ENCODE measurements at places on chromosomes 2 and 18. TPM values are rescaled to one million over a fixed set of nuclear protein-coding genes. Genes with fewer than 3 reads are reported as not detected.

- H3K27me3 ChIP-seq, result no peaks in the 10 kb centered on the region
- no peaks in the 10 kb centered on the region for H3K4me1 ChIP-seq
- H3K36me3 ChIP-seq, result no peaks in the 10 kb centered on the region
These were observed 308.7 kb downstream of the LPIN1 start for GRCh38 chr2:12054956-12055618.

DNA sequence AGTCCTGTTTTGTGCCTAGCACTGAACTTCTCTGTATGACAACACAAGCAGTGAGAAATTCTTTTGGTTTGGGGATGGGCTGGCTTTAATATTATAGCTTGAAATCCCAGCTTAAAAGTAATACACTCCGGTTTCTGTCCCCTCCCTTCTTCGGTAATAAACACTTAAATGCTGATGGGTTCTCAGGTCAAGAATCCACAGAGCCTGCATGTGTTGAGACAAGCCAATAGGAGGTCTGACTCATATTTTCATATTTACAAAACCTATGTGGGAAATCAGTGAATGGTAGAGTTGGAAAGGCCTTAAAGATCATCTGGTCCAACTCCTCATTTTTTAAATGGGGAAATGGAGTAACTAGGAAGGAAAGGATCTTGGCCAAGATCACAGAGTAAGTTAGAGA lies 47.5 kb downstream of the VSNL1 start:
- H3K27me3 ChIP-seq, result no peaks in the 10 kb centered on the region
- H3K4me3 ChIP-seq, result no peak overlapping the region
- DNase-seq, result no peak
- no peaks in the 10 kb centered on the region for H3K4me1 ChIP-seq
- H3K36me3 ChIP-seq, result no peaks in the 10 kb centered on the region

DNA sequence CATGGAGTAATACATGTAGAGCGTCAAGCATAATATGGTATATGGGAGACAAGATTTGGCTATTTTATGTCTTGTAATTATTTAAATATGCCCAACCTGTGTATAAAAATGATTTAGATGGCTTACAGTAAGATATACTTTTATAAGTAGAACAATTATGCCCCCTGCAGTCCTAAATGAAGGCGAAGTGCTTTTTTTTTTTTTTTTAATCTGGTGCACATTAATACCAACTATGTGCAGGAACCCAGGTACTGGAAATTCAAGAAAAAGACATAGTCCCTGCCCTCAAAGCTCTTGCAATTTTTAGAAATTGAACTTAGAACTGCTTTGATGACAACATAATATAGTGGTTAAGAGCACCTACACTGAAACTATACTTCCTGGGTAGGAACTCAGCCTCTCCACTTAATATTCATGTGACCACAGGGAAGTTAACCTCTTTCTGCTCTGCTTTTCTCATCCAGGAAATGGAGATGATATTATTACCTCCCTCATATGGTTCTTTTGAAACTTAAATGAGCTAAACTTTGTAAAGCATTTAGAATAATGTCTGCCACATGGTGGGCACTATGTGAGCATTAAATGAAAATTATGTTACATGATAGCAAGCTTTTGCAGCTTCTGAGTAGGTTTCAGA lies 38.1 kb downstream of the AFTPH start:
- H3K4me3 ChIP-seq, result no peak overlapping the region
- no peak overlapping the region for H3K27ac ChIP-seq
- no peaks in the 10 kb centered on the region for H3K4me1 ChIP-seq
- no peaks in the 10 kb centered on the region for H3K27me3 ChIP-seq

DNA sequence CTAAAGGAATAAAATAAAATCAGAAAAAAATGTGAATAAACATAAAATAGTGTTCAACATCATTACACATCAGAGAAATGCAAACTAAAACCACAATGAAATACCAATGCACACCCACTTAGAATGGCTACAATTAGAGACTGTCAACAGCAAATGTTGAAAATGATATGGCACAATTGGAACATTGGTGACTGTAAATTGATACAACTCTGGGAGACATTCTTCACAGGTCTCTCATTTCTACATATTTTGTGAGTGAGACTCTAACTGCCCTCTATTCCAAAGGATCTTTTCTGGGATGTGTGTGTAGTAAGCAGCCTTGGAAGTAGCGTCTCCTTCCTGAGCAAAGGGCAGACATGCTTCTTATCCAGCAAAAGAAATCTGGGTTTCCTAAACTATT lies 323.0 kb downstream of the FBXO15 start:
- no peak overlapping the region for H3K4me3 ChIP-seq
- H3K36me3 ChIP-seq, result no peaks in the 10 kb centered on the region
- DNase-seq, result no peak
- no peaks in the 10 kb centered on the region for H3K4me1 ChIP-seq

GRCh38 chr2:239806276-239806675 lies 218.9 kb downstream of the NDUFA10 start:
- H3K4me3 ChIP-seq, result no peak overlapping the region
- no peaks in the 10 kb centered on the region for H3K36me3 ChIP-seq
- H3K4me1 ChIP-seq, result no peaks in the 10 kb centered on the region
- no peak for DNase-seq

DNA sequence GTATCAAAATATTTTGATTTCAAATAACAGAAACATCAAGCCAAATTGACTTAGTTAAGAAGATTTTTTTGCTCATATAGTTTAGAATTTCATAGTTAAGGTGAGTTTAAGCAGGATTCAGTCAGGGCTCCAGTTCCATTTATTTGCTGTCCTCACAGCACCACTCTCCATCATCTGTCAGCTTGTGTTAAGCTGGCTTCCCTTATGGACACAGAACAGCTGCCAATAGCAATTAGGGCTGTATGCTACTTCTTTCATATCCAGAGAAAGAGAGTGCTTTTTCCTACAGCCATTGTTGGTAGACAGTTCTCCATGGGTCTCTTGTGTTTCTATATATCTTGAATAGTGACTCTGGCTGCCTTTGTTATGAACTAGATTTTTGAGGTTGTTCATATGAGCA lies 95.4 kb upstream of the CYP20A1 start:
- H3K36me3 ChIP-seq, result peaks cover 3% of the 10 kb centered on the region
- H3K27ac ChIP-seq, result no peak overlapping the region
- H3K27me3 ChIP-seq, result no peaks in the 10 kb centered on the region
- H3K4me3 ChIP-seq, result no peak overlapping the region
- DNase-seq, result no peak

- no peak overlapping the region for H3K27ac ChIP-seq
- no peak for DNase-seq
- no peak overlapping the region for H3K4me3 ChIP-seq
- no peaks in the 10 kb centered on the region for H3K4me1 ChIP-seq
- H3K36me3 ChIP-seq, result no peaks in the 10 kb centered on the region
- H3K27me3 ChIP-seq, result no peaks in the 10 kb centered on the region
These were observed 71.2 kb upstream of the CREB1 start for GRCh38 chr2:207458582-207458981.

GRCh38 chr2:24730481-24730880 lies 62.7 kb downstream of the PTRHD1 start:
- H3K27me3 ChIP-seq, result no peaks in the 10 kb centered on the region
- no peaks in the 10 kb centered on the region for H3K36me3 ChIP-seq
- peak; percentile 34 for DNase-seq
- H3K4me3 ChIP-seq, result no peak overlapping the region
- peak overlapping the region; percentile 7 for H3K27ac ChIP-seq

Gene PCBP1
- 360 TPM for total RNA-seq

DNA sequence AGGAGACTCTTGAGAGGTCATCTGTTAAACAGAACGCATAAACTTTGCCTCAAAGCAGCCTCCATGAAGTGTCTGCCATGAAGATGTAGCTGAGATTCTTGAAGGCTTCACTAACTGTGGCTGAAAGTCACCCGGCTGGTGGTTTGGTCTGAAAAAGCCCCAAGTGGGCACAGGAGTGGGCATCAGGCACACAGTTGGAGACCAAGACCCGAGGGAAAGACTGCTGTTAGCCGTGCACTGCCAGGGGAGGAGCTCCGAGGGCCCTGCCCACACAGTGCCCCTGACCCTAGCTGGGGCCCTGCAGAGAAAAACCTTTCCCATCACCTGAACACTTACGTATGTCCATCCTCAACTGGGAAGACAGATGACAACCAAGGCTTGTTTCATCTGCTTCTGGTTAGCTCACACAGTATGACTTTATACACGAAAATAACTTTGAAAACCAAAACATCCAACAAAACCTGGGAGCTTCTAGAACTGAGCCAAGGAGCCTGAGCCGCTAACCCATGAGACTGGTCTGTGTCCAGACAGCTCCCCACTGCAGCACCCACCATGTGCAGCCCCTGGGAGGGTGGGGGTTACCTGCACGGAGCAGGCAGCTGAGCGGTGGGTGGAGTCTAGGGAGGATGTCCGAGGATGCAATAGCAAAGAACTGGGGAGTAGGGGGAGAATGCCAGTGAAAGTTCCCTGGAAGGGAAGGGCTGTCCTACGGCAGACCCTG lies 15.4 kb downstream of the HJURP start:
- no peaks in the 10 kb centered on the region for H3K27me3 ChIP-seq
- DNase-seq, result no peak
- no peaks in the 10 kb centered on the region for H3K4me1 ChIP-seq
- H3K4me3 ChIP-seq, result no peak overlapping the region
- H3K36me3 ChIP-seq, result peaks cover 4% of the 10 kb centered on the region

DNA sequence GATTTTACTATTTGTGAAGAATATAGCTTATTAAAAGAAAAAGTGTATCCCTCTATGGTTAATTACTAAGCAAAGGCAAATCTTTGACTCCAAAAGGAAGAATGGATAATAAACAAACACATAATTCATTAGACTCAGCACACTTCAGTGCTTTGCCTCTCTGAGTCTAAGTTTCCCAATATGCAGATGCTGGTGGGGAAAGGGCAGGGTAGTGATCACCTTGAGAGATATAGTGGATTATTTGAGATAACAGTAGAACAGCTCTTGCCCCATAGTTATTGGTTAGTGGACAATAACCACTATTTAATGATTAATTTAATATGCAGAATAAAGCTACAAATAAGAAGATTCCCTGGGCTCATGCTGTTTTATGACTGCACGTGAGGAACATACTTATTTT lies 98.2 kb upstream of the SLC8A1 start:
- no peak for DNase-seq
- H3K27me3 ChIP-seq, result no peaks in the 10 kb centered on the region
- H3K36me3 ChIP-seq, result no peaks in the 10 kb centered on the region
- no peak overlapping the region for H3K27ac ChIP-seq
- H3K4me1 ChIP-seq, result no peaks in the 10 kb centered on the region

GRCh38 chr18:13377496-13377895 lies 158.9 kb downstream of the LDLRAD4 start:
- no peaks in the 10 kb centered on the region for H3K27me3 ChIP-seq
- H3K27ac ChIP-seq, result no peak overlapping the region
- H3K4me3 ChIP-seq, result no peak overlapping the region
- H3K36me3 ChIP-seq, result no peaks in the 10 kb centered on the region
- DNase-seq, result no peak

GRCh38 chr2:227191367-227191766 lies 26.9 kb downstream of the COL4A3 start:
- no peak for DNase-seq
- H3K36me3 ChIP-seq, result no peaks in the 10 kb centered on the region
- H3K4me1 ChIP-seq, result no peaks in the 10 kb centered on the region
- H3K27me3 ChIP-seq, result no peaks in the 10 kb centered on the region
- no peak overlapping the region for H3K4me3 ChIP-seq

Gene SNTG2
- total RNA-seq, result not detected

Gene TEKT4
- total RNA-seq, result not detected

- H3K4me1 ChIP-seq, result peaks cover 20% of the 10 kb centered on the region
- DNase-seq, result no peak
- H3K27ac ChIP-seq, result no peak overlapping the region
- no peak overlapping the region for H3K4me3 ChIP-seq
- no peaks in the 10 kb centered on the region for H3K27me3 ChIP-seq
- H3K36me3 ChIP-seq, result no peaks in the 10 kb centered on the region
These were observed 19.1 kb downstream of the HS1BP3 start for GRCh38 chr2:20631617-20632307.

GRCh38 chr2:9748577-9748976 lies 94.7 kb upstream of the TAF1B start:
- H3K4me3 ChIP-seq, result no peak overlapping the region
- H3K4me1 ChIP-seq, result peaks cover 7% of the 10 kb centered on the region
- peaks cover 3% of the 10 kb centered on the region for H3K27me3 ChIP-seq
- H3K27ac ChIP-seq, result no peak overlapping the region
- no peaks in the 10 kb centered on the region for H3K36me3 ChIP-seq

- peak; percentile 30 for DNase-seq
- peak overlapping the region; percentile 76 for H3K27ac ChIP-seq
- no peaks in the 10 kb centered on the region for H3K27me3 ChIP-seq
- H3K4me3 ChIP-seq, result peak overlapping the region; percentile 94
- peaks cover 45% of the 10 kb centered on the region for H3K36me3 ChIP-seq
- H3K4me1 ChIP-seq, result peaks cover 24% of the 10 kb centered on the region
These were observed 1.2 kb downstream of the RPL31 start for GRCh38 chr2:101003278-101003775.

- DNase-seq, result no peak
- no peaks in the 10 kb centered on the region for H3K27me3 ChIP-seq
- H3K4me3 ChIP-seq, result no peak overlapping the region
- H3K4me1 ChIP-seq, result no peaks in the 10 kb centered on the region
- H3K27ac ChIP-seq, result no peak overlapping the region
- no peaks in the 10 kb centered on the region for H3K36me3 ChIP-seq
These were observed 217.6 kb upstream of the FIGN start for GRCh38 chr2:163953390-163953907.

- no peak overlapping the region for H3K27ac ChIP-seq
- peaks cover 15% of the 10 kb centered on the region for H3K4me1 ChIP-seq
- DNase-seq, result no peak
- H3K27me3 ChIP-seq, result no peaks in the 10 kb centered on the region
- no peaks in the 10 kb centered on the region for H3K36me3 ChIP-seq
- no peak overlapping the region for H3K4me3 ChIP-seq
These were observed 13.1 kb upstream of the ACTR3 start for GRCh38 chr2:113876503-113877387.

GRCh38 chr2:241703032-241703604 lies 1.3 kb downstream of the ING5 start:
- peak overlapping the region; percentile 75 for H3K4me3 ChIP-seq
- H3K36me3 ChIP-seq, result peaks cover 2% of the 10 kb centered on the region
- H3K27ac ChIP-seq, result peak overlapping the region; percentile 15
- peak; percentile 10 for DNase-seq
- H3K27me3 ChIP-seq, result no peaks in the 10 kb centered on the region

Gene GYPC
- total RNA-seq, result 13.3 TPM

Gene C1QL2
- not detected for total RNA-seq

GRCh38 chr2:63124850-63125249 lies 74.2 kb downstream of the OTX1 start:
- H3K4me3 ChIP-seq, result no peak overlapping the region
- no peaks in the 10 kb centered on the region for H3K36me3 ChIP-seq

DNA sequence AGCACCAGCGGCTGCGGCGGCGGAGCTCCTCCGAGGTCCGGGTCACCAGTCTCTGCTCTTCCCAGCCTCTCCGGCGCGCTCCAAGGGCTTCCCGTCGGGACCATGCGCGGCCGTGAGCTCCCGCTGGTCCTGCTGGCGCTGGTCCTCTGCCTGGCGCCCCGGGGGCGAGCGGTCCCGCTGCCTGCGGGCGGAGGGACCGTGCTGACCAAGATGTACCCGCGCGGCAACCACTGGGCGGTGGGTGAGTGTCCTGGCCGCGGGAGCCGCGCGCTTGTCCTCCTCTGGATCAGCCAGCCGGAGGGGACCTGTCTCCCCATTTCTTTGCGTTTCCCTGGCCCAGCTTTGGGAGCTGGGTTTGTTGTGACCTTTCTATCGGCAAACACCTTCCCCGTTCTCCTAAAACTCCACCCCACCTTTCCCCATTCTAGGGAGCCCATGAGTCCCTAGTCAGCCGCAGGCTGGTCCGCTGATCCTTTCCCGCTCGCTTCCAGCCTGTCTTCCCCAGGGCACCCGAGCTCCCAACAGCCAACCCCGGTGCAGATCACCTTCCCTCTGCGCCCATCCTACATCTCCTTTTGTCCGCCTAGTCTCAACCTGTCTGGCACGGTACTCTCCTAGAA lies 316 bp downstream of the GRP start:
- no peaks in the 10 kb centered on the region for H3K36me3 ChIP-seq
- no peak for DNase-seq
- H3K27me3 ChIP-seq, result peaks cover 28% of the 10 kb centered on the region
- H3K4me3 ChIP-seq, result no peak overlapping the region
